Stimulated activated CD4-positive, alpha-beta T cell treated with anti-CD3 and anti-CD28 coated beads, TNF-alpha, amount 100 ng/mL, for 48 hours (primary cell): ENCODE measurements at places on chromosomes 5 and 9.

DNA sequence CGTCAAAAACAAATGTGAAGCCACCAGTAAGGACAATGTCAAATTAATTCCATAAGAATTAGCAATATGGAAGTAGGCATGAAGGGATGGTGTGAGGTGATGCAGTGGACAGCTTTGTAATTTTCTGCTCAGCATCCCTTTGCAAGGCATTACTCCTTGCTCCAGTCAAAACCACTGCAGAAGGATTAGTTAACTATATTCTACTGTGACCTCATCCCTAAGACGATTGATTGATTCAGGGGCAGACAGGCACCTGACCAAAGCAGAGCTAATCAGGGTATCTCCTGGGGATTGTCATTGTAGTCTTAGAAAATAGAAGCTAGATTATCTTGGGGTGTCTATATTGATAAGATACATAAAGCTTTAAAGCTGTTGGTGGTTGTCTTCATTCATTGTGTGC is 98.7 kb downstream of the NMUR2 start:
- DNase-seq, result no peak

GRCh38 chr5:122874179-122874875 is 28.9 kb downstream of the SNX24 start:
- no peak for DNase-seq

DNA sequence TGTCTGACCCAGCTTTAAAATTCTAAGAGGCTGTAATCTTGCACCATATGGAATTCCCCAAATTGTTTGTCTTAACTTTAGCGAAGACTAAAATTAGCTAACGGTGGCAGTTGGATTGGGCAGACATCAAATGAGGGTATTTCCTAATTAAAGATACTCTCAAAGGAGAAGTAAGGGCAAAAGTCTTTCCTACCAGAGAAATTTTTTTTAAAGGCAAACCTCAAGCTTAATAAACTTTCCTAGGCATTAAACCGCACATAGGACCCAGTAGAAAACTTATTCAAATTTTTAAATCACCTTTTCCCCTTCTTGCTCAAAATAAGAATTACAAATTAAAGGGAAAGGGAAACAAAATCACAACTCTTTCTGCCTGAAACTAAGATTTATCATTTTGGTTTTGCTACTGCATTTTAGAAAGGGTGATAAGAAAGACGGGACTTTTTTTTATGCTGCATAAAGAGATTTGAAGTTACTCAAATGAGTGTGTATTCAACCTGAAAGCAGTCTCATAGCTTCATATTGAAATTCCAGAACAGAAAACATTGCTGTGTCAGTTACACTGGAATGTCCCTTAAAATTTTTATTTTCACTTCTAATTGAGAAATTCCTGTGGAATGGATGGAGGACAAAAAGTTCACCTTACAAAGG is 189.1 kb upstream of the PTGER4 start:
- no peak for DNase-seq

DNA sequence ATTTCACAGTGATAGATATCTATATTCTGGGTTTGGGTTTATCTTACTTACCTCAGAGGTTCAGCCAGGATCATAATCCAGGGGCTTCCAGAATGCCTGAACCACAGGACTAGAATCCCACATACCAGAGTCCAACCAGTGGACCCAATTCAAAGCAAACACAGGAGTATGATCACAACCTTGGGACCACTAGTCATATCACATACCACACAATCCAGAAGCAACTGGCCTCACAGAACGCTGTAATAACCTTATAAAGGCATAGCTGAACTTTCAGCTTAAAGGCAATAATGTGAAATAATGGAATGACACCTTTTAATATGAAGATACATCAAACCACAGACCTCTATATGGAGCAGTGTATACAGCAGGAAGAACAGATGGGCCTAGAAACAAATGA is 25.3 kb downstream of the RAPGEF6 start:
- no peak for DNase-seq

GRCh38 chr5:101009758-101010519 is 106.9 kb upstream of the ST8SIA4 start:
- no peak for DNase-seq

- DNase-seq, result no peak
Observed at GRCh38 chr5:17666726-17667235, 32.5 kb downstream of the TAF11L14 start.

DNA sequence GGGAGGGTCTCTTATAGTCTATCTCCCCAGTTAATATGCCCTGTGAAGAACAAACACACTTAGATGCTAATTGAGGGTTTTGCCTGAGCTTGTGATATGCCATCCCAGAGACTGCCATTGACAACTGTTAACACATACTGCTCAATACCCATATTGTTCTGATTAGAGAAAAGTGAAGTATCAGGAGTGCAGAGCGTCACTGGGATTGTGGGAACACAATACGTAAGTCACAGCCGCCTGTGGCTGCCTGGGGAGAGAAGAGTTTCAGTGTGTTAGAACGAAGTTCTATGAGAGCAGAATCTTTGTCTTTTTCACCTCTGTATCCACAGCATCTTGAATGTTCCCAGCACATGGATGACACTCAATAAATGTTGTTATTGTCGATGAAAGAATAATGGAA is 110.2 kb downstream of the MEF2C start:
- no peak for DNase-seq

DNA sequence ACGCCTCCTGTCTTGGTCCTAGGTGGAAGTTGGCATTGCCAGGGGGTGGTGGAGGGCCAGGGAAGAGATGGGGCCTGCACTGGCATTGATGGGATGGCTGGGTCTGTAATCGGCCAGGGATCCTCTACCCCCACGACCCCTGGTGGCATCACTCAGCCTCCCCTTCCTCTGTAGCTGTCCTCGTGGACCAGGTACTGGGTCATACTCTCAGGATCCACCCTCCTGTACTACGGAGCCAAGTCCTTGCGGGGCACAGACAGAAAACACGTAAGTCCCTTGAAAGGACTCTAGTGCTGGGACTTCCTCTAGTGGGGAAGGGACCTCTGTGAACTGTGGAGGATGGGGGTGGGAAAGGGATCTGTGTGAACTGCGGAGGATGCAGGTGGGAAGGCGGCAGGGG is 52.1 kb upstream of the GARNL3 start:
- DNase-seq, result no peak
